HT1080 (cell line): ENCODE measurements at places on chromosomes 5 and 9.

GRCh38 chr5:1219098-1219767 is 5.9 kb upstream of the SLC6A18 start:
- DNase-seq: no peak

- no peak for DNase-seq
These were observed 70.6 kb downstream of the COL5A1 start for GRCh38 chr9:134712243-134712642.

DNA sequence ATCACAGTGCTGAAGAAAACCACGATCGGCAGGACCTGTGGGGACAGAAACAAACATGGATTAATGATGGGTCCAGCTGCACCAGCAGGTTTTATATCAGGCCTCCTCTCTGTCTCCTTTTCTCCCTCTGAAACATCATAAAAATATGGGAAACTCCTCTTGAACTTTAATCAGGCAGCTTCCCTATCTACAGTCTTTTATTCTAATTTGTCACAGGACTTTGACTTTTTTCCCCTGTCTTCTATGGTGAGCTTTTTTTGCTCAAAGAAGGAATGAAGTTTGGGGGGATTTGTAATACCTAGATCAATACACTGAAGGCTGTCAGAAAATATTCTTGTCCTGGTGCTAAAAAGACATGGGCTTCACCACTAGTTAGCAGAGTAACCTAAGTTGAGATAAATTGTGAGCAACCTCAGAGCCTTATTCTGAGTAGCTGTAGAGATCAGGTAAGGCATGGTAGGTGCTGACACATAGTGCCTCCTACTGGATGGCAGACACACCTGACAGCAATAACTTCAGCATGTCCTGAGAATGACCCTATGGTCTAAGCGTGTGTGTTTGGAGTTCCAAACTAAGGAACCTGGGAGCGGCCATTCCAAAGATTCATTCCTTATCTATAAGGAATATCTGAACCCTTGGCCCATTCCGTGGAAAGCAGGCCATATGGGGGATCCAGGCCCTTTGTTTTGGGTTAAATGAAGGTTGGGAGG is 46.2 kb downstream of the SLC28A3 start:
- DNase-seq: no peak

DNA sequence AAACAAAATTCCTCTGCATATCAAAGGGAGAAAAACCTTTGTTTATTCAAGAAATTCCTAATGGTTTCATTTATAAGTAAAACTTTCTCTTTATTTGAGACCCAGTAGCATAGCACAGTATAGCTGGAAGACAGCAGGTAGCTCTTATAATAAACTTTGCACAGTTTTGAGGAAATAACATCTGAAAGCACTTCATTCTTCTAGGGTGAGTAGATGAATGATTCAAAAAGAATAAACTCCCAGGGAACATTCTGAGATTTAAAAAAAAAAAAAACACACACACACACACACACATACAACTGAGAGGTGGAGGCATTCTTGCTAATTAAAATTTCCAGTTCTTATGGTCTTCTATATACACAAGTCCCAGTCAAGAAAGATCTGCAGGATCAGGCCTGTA is 197.3 kb downstream of the BNC2 start:
- DNase-seq: peak; percentile 28

GRCh38 chr5:1827025-1827885 is 26.0 kb downstream of the NDUFS6 start:
- DNase-seq: no peak

GRCh38 chr5:155872629-155873220 is 454.2 kb upstream of the SGCD start:
- DNase-seq: no peak

- no peak for DNase-seq
These were observed 3.0 kb downstream of the DAPK1 start for GRCh38 chr9:87500491-87501270.

GRCh38 chr5:168941901-168942300 is 359.0 kb downstream of the SLIT3 start:
- DNase-seq: peak; percentile 17

- no peak for DNase-seq
These were observed 237.9 kb downstream of the CACNA1B start for GRCh38 chr9:138115506-138115905.

GRCh38 chr5:72122602-72123001 is 15.3 kb downstream of the MAP1B start:
- no peak for DNase-seq

DNA sequence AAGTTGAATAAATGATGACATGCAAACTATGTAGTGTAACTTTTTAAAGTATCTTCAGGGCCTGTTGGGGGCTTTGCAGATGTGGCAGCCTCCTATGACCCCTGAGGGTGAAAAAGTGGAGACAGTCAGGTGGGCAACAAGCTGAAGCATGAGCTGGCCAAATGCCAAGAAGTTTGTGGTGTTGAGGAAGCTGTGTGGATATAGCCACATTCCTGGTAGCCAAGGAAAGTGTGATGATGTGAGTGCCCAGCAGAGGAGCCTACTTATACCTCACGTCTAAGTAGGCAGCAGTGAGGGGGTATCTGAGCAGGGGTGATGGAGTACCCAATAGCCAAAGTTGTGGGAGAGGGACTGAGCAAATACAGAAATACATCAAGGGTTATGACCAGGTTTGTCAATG is 621.2 kb upstream of the CDH6 start:
- DNase-seq: peak; percentile 46

GRCh38 chr5:104815212-104815611 is 1252.6 kb upstream of the NUDT12 start:
- no peak for DNase-seq

DNA sequence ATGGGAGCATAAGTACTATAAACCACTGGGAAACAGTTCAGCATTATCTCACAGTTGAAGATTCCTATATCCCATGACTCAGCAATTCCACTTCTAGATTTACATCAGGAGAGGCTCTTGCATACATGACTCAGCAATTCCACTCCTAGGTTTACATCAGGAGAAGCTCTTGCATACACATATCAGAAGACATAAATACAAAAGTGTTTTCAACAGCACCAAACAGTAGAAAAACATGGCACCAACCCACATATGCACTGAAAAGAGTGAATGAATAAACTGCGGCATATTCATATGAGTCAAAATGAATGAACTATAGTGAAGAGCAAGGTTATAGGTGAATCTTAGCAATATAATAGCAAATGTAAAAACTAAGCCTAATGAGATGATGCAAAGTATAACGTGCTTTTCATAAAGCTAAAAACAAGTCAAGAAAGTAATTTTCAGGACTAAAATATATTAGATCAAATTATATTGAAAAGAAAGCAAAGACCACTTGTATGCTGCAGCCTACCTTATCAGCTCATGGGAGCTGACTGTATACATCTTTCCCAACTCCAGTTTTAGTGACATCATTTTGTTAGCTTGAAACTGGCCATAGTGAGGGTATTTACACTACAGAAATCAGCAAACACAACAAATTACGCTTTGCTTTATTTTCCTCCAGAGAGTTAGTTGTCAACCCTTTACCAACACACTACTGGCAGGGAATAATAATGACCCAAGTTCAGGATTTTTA is 95.8 kb downstream of the ANKRD18B start:
- DNase-seq: peak; percentile 69

DNA sequence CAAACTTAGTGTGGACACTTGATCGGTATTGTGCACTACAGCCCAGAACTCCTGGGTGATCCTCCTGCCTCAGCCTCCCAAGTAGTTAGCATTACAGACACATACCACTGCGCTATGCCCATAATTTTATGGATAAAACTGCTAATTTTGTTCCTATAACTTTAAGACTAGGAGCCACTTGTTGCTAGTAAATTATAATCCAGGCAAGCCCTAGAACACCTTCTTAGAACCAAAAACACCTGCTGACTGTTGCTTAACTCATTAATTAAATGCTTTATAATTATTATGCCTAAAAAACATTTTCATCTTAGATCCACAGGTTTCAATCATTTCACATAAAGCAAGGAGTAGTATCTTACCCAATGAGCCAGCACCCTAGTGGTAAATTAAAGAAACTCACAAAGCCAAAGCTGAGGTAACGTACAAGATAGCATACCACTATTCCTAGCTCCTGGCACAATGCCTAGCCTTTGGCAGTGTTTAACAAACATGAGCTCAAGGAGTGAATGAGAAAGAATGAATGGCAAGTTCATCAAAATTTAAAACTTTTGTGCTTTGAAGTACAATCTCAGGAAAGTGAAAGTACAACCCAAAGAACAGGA is 5.4 kb downstream of the MRPS27 start:
- DNase-seq: peak; percentile 31

- DNase-seq: no peak
These were observed 115.7 kb downstream of the NFIB start for GRCh38 chr9:14198047-14198840.

- DNase-seq: no peak
These were observed 113.6 kb downstream of the STK32A start for GRCh38 chr5:147348451-147348850.

DNA sequence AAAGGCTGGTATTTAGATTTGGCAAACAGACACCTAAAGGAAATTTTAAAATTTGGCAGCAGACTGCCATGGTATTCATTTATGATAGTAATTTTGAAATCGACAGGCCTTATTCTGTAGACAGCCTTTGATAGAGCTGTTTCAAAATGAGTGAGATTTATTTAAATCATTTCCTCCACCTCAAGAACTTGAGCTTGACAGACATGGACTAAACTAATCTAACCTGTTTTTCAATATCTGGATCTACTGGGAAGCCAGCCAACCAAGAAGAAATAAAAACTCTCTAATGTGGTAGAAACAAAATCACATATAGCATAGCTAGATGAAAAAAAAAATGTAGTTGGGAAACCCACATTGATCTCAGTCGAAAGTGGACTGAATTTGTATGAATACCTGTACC is 56.9 kb upstream of the RASA1 start:
- no peak for DNase-seq

DNA sequence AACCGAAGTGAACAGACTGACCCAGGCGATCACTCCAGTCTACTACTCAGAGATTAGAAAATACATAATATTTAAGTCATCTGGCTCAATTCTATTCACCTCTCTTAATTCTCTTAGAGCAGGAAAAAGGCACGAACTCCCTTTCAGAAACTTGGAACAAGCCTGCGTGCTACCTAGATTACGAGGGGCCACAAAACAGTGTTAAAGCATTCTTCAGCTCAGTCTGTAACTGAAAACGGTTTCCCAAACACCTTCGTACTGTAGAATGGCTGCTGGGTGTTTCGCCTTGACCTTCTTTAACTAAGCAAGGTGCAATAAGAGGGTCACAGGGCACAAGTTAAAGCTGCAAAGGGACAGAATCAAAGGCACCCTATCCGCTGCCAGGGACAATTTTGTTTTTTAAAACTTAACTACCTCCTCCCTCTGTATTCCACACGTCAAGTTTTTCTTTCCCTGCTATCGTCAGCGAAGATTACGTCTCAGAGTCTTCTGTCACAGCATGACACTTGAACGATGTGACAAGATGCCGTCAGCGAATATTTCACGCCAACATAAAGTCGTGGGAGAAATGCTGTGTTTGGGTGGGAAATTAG is 687 bp downstream of the LYSMD3 start:
- DNase-seq: no peak
